Fibroblast of lung (primary cell): ENCODE measurements at places on chromosomes 6 and 20. TPM values are rescaled to one million over a fixed set of nuclear protein-coding genes. Genes with fewer than 3 reads are reported as not detected.

DNA sequence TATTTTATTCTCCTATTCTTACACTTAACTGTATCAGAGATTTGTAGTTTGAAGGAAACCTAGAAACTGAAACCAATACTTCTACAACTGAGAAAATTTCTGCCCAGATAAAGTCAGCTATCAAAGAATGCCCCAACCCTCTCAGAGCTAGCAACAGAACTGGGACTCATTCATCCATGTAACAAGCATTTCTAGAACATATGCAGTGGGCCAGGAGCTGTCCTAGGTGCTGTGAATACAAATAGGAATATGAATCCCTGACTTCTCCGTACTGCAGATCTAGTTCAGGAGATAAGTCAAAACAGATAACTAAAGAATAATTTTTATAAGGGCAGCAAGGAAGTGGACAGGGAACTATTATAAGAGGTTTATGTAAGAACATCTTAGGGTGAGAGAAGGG lies 654.1 kb upstream of the NOX3 start:
- peak; percentile 5 for DNase-seq

DNA sequence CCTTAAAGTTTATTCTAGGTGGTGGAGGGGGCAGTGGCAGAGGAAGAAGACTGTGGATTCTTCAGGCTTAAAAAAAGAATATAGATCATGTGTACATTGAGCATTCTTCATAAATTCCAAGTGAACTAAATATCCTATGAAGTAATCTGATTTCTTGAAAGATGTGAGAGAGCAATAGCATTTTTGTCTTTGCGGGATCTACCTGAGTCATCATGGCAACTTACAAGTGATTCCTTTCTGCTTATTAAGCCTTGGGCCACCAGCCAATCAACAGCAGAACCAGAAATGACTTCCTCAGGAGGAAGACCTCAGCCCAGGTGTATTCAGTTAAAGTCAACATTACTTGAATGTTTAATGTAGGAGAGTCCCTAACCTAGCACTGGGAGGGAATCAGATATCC lies 756.9 kb downstream of the TFAP2A start:
- DNase-seq = peak; percentile 80

GRCh38 chr6:150336299-150336698 lies 32.5 kb upstream of the IYD start:
- no peak for DNase-seq

- DNase-seq = no peak
Measured at GRCh38 chr6:154450498-154450897, 60.0 kb downstream of the CNKSR3 start.

DNA sequence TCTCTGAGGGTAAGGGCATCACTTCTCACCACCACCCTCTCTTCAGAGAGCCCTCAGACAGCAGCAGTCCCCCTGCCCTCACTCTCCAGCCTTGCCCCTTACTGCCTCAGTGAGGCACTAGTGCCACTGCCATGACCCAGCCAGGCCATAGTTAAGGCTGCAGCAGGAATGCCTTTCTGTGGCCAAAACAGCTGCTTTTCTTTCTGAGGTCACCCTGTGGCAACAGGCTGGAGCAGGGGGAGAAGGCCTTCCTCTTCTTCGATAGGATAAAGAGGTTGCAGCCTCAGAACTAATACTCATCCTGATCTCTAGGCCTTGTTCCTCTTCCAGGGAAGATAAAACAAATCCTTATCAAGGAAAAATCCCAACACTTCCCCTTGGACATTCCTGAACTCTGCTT lies 56.8 kb upstream of the ECI2 start:
- DNase-seq = no peak

DNA sequence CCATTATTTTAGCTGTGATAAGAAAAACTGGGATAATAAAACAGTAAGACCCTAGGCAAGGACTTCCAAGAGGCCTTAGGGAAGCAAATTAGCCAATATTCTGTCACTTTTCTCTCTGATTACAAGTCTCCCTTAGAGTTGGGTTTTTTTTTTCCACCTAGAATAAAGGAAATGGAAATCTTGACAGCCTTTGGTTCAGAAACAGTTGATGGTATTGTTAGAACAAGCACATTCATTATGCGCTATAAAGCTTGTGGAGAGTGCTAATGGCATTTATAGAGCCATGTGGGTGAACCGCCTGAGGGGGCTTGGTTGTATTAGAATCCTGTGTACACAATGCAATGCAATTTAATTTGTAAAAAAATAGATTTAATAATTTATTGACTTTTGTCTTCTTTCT lies 88.9 kb upstream of the OGFRL1 start:
- no peak for DNase-seq

GRCh38 chr6:113591896-113592827 lies 265.0 kb upstream of the MARCKS start:
- peak; percentile 23 for DNase-seq

PKIB gene
- 0.51 and 1.3 TPM in 2 replicates for total RNA-seq

PSORS1C1 gene
- total RNA-seq = 0.66 and 1.8 TPM in 2 replicates

PROKR2 gene
- not detected in 2 replicates for total RNA-seq

KCNK15 gene
- 1.8 and 4.1 TPM in 2 replicates for total RNA-seq

PSORS1C2 gene
- total RNA-seq = not detected in 2 replicates

MAP3K4 gene
- total RNA-seq = 35.2 and 44.4 TPM in 2 replicates

KLHDC3 gene
- 54.5 and 72.2 TPM in 2 replicates for total RNA-seq
